SW480 (cell line): ENCODE measurements at places on chromosomes 12 and 14.
A peak's percentile ranks its signal among the peaks of the same experiment; 100 is the strongest.

DNA sequence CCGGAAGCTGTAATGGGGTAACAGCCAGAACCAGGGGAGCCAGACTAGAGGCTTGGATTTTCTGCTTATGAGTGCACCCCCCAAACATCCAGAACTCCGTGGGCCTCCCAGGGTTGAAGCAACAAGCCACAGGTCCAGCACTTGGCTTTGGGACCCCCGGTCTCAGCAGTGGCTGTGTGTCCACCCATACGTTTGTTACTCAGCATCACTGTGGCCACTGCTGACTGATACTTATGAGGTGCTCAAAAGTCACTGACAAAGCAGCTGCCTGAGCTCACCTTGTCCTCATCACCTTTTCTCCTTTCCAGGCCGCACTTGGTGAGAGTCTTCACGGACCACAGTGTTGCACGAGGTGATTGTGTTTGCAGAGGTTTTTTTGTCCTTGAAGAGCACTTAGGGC is 145.6 kb upstream of the RFLNA start:
- DNase-seq = no peak

DNA sequence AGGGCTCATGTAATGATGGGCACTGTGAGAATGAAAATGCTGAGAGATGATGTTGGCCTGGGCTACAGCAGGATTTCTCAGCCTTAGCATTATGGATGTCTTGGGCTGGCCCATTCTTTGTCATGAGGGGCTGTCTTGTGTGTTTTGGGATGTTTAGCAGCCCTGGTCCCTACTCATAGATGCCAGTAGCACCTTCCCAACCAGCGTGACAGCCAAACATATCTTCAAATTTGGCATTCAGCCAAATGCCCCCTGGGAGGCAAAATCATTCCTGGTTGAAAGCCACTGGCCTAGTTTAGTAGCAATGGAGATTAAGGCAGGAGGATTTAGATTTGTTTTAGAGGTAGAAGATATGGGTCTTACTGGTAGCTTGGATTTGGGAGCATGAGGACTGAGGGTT is 26.6 kb downstream of the UBE3B start:
- no peak for DNase-seq

DNA sequence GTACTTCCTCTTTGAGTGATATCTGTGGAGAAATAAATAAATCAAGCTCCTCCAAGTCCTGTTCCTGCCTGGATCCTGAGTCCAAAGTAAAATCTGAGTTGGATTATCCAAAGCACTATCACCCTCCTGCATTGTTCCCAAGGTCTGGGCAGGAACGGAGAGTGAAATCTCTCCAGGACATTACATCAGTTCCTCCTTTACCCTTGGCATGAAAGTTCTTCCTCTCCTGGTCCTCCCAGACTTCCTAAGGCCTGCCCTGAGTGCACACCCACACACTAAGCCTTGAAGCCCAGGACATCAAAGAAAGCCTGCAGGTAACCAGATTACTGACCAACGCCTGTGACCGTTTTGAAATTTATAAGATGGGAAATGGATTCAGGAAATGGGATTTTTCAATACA is 206.8 kb upstream of the BCL2L14 start:
- DNase-seq = peak; percentile 79

DNA sequence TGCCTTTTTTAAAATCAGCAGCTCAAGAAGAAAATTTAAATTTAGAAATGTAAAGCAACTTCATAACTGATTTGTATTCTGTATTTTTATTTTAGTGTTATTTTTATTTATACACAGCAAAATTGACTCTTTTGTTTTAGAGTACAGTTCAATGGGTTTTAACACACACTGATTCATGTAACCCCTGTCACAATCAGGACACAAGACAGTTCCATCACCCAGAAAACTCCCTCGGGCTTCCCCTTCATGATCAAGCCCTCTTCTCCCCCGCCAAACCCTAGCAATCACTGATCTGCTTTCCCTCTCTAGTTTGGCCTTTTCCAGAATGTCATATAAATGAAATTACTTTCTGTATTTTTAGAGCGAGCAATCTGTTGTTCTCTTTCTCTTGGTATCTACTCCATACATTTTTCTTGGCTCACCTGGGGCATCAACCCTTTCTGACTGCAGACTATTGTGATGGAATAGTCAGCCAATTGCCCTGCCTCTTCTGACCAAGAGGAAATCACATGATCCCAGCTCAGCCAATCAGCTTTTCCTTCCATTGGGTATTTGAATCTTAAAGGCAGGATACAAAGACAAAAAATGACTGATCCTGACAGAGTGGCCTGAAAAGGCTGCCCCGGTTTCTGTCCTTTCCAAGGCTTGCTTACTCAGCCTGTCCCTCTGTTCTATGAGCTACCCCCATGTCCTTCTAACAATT is 5.3 kb downstream of the SLC5A8 start:
- DNase-seq = no peak

DNA sequence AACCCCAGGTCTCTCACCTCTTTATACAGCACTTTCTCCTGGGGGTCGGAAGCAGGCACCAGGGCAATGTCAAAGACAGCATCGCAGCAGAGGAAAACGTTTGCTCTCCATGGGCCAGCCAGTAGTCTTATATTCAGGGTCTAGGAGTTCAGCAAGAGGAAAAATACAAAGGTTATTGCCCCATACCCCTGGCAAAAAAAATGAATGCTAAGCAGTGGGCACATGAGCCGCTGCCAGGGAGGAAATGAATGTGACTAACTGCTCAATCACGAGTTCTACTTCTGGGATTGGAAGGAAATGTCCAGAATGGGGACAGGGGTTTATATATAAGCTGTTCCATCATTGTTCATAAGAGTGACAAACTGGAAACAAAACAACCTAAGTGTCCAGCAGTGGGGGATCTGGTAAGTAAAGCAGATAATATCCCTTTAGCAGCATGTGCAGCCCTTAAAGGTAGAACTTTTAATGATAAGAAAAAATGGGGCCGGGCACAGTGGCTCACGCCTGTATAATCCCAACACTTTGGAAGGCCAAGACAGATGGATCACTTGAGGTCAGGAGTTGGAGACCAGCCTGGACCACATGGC is 53.8 kb downstream of the PHETA1 start:
- no peak for DNase-seq

DNA sequence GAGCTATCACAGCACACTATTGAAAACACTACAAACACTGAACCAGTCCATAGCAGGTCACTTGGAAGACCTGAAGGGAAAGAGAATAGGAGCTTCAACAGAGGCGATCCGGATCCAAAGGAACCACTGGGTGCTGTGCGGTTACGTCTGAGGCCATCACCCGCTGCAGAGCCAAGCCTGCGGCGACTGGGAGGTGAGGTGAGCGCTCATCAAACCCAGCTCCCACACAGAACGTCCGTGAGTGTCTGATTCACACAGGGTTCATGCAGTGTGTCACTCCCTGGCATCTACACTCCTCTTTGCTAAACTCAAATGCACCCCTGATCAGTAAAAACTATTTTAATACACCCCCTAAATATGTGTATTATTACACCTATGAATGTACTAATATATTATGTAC is 64.1 kb downstream of the TMEM132D start:
- no peak for DNase-seq
